ENCODE measurements at places on chromosomes 1 and 21.

- DNase-seq = no peak
Measured at GRCh38 chr1:47890779-47891178, 106.4 kb downstream of the TRABD2B start.

DNA sequence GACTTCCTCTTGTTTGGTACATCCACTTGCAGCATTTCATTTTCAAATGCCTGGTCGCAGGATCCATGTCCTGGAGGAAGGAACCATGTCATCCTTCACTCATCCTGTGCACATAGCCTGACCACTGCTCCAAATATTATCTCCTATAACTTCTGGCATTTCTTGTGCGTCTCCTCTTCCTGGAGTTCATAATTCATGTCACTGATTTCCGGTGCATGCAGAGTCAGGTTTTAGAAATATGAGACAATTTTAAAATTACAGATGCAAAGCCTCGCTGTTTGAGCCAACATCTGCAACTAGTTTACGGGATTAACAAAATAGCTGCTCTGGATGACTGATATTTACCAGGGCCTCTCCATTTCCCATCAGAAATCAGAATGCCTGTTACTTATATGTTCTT lies 268.1 kb downstream of the DNM3 start:
- no peak for DNase-seq

DNA sequence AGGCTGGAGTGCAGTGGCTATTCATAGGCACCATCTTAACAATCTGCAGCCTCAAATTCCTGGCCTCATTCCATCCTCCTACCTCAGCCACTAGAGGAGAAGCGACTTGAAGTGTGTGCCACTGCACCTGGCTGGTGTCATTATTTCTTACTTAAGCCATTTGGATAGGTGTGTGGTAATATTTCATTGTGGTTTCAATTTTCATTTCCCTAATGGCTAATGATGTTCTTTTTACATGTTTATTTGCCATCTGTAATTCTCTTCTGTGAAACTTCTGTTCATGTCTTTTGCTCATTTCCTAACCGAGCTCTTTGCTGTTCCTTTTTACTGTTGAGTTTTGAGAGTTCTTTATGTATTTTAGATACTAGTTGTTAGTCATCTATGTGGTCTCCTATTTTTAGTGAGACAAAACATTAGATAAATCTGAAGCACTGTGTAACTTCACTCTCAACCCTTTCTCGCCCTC lies 66.8 kb downstream of the SLC27A3 start:
- DNase-seq = no peak

DNA sequence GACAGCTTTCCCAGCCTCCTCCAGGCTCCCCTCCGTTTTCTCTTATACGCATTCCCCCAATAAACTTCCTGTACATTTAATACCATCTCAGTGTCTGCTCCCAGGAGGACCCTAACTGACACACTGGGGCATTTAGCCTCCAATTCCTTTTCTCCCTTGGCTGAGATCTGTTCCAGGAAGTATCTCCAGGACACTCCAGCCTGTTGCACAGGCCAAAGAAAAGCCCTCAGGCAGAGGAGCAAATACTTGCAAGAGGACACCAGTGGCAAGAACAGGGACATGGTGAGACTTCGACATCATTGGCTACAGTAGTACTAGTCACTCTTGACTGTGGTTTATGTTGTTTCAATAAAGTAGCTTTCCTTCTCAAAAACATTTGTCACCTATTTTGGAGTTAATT lies 4.7 kb upstream of the SYNJ1 start:
- no peak for DNase-seq

All from NCI-H510A (cell line).